ENCODE measurements at places on chromosomes 12 and 14. TPM values are rescaled to one million over a fixed set of nuclear protein-coding genes. Genes with fewer than 3 reads are reported as not detected.

Gene CLEC7A
- total RNA-seq: 1.7 TPM

DNA sequence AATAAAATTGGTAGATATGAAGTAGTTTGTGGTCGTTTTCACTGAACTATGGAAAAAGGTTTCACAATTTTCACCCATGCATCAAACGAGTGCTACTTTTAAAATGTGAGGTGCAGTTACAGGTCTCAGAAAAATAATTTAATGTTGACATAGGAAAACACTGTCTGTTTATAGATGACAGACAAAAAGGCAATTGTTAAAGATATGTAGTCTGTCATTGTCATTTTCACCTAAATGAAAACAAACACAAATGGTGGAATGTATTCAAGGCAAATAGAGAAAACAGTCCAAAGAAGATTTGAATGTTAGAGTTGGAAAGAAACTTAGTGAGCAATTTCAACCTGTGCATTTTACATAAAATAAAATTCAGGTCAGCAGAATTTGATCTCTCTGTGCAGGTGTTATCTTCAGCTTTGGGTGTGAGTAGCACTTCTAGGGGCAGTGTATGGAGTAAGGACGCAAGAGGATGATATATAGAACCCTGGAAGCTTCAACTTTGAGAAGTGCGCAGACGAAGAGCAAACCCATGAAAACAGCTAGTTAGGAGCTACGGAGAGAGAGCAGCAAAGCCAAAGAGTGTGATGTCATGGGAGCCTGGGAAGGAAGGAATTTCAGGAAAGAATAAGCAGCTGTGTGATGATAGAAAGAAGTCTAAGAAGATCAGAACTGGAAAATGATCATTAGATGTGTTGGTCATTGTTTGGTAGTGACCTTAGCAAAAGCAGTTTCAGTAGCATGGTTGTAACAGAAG is 6.2 kb downstream of the RERG start:
- DNase-seq: no peak

DNA sequence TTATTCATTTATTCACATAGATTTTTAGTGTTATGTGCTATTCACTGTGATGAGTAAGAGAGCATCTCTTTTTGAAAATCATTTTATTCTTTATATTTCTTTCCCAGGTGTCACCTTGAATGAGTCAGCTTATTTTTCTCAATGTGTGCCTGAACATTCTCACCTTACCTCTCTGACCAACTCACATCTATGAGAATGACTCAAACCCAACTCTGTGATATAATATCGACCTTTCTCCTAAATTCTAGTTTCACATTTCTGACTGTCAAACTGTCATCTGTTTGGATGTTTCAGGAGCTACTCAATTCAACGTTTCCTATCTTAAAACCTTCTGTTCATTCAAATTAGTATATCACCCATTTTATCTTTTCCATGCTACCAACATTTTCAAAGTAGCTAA is 630.8 kb downstream of the RERGL start:
- DNase-seq: no peak

DNA sequence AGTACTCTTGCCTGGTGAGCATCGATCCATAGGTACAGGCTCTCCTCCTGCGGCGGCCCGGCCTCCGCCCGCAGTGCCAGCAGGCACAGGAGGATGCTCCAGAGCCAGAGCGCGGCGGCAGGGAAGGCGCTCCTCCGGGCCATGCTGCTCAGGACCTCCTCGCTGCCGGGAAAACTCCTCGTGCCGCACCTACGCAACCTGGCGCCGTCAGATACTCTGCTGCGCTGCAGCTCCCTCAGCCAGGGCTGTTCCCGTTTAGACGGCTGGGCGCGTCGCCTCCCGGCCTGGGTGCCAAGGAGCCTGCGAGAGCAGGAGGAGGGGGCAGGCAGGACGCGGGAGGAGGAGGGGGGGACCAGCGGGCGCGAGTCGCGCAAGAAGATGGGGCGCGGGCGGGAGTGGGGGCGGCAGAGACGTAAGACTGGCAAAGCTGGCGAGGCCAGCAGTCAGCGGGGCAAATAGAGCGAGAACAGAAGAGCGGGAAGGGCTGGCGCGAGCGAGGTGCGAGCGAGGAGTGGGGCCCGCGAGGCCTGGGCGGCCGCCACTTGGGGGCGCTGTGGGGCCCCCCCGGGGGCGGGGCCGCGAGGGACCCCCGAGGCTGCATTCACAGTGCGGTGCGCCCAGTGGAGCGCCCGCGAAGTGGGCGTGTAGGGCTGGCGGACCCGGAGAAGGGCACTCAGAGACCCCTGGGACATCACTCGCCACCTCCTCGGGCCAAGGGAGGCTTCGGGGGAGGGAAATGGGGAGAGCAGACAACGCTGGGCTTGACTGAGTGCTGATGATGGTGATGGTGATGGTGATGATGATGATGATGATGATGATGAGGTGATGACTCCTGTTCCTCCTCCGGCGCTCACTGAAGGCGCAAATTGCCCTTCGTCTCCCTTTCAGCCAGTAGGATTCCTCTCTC is at the start of gene WIF1:
TSS of gene WIF1 (minus strand) at position 257 of the 907 bp plus-strand sequence. CDS start at position 143, 114 bp downstream.
- DNase-seq: no peak

GRCh38 chr12:133221241-133221640 is 14.4 kb downstream of the ANHX start:
- no peak for DNase-seq

DNA sequence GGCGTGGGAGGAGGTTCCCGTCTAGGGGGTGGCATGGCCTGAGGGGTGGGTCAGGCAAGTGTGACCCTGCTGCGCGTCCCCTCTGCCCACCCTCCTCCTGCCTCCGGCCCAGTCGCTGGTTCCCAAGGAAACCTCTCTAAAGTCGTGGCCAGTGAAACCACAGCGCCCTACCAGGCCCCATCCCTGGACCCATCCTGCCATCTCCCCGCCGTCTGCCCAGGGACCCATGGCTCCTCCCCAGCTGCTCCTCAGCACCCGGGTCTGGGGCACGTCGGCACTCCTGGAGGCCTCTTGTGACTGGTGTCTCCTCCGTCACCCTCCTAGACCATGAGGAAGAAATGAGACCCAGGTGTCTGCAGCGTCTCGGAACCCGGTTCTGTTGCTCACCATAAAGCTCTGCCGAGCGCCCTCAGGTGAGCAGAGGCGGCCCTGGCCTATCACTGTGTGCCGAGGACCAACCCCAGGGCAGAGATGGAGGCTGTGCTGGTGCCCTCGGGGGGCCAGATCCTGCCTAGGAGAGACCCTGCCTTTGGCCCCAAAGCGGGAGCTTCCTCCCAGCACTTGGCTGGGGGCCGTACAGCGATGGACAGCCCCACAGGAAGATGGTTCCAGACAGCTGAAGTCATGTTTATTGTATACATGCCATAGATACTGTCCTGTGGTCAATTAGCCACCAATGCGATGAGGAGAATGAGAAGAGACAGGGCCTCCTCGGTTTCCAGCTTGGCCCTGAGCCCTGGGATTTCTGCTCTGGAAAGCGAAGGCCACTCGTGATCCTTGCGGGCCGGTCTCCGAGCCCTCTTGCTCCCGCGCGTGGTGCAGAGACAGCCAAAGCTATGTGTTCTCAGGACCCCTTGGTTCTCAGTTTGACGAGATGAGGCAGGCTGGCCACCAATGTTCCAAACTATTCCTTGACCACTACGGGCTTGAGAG is 222.5 kb upstream of the RTL1 start:
- no peak for DNase-seq

- DNase-seq: no peak
Measured at GRCh38 chr14:71309756-71310155, 402.5 kb downstream of the PCNX1 start.

DNA sequence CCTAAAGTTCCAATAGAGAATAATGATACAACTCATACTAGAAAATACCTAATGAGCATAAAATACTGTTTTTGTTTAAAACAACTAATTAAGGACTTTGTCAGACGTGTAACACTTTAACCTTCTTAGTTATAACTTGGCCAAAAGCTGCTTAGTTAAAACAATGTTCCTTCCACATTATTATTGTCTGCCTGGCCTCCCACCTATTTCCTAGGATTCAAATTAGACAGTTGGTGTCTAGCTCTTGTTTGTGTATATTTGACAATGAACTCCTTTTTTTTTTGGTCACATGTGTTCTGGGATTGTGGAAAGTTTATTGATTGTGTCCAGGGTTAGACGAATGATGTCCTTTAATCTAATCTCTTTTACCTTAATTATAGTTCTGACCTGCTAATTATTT is 67.6 kb upstream of the PSMA6 start:
- DNase-seq: no peak

GRCh38 chr14:54848910-54849309 is 53.7 kb downstream of the GCH1 start:
- DNase-seq: no peak
